Osteoblast (primary cell): ENCODE measurements at places on chromosomes 3 and 15. TPM values are rescaled to one million over a fixed set of nuclear protein-coding genes. Genes with fewer than 3 reads are reported as not detected.

GRCh38 chr3:177906126-177906511 lies 630.1 kb upstream of the KCNMB2 start:
- DNase-seq: peak; percentile 88
- H3K27me3 ChIP-seq: no peaks in the 10 kb centered on the region
- no peaks in the 10 kb centered on the region for H3K36me3 ChIP-seq
- H3K27ac ChIP-seq: peak overlapping the region; percentile 99
- H3K4me3 ChIP-seq: peak overlapping the region; percentile 27

DNA sequence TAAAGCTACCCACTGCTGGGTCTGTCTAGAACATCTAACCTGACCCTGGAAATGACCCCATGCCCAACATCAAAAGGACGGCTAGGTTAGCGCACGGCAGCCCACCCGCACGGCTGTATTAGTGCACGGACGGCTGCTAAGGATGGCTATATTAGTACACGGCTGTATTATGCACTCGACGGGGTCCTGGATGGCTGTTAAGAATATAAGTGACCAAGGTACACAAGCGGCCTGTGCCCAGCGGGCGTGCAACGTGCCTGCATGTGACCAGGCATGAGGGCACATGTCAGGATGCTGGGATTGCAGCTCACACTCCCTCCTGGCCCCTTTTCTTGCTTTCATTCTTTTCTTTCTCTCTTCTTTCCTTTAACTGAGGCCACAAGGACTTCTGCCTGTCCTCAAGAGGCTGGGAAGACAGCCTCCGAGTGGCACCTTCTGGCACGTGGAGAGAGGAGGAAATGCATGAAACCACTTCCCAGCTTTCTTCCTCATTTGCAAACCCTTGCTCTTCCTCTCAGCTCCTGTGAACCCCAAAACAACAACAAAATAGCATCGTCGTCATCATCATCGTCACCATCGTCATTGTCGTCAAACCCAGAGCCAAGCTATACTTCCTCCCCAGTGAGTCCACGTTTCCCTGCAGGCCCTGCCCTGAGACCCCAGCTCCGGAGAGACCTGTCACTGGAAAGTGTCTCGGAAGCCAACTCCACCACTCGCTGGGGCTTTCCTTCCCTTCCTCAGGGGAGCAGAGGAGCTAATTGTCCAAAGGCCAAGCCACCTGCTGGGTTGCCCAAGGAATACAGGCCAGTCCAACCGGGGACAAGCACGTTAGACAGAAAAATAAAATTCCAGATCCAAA lies 101.8 kb downstream of the CHSY1 start:
- no peaks in the 10 kb centered on the region for H3K36me3 ChIP-seq
- peaks cover 5% of the 10 kb centered on the region for H3K4me1 ChIP-seq
- H3K27me3 ChIP-seq: no peaks in the 10 kb centered on the region
- no peak for DNase-seq

- H3K27me3 ChIP-seq: peaks cover 1% of the 10 kb centered on the region
- H3K4me3 ChIP-seq: peak overlapping the region; percentile 55
- H3K27ac ChIP-seq: peak overlapping the region; percentile 89
- no peak for DNase-seq
- H3K36me3 ChIP-seq: no peaks in the 10 kb centered on the region
- peaks cover 56% of the 10 kb centered on the region for H3K4me1 ChIP-seq
Measured at GRCh38 chr3:114213292-114213626, 24.1 kb downstream of the ZNF80 start.

GRCh38 chr15:79930516-79930915 lies 33.7 kb upstream of the MTHFS start:
- H3K27ac ChIP-seq: no peak overlapping the region
- no peaks in the 10 kb centered on the region for H3K4me1 ChIP-seq
- no peak overlapping the region for H3K4me3 ChIP-seq
- no peak for DNase-seq

Gene PCOLCE2
- 19.7 and 21.4 TPM in 2 replicates for total RNA-seq

Gene NLGN1
- total RNA-seq: 7.7 and 9.0 TPM in 2 replicates
